Left ventricle myocardium inferior (tissue), 1 donor: ENCODE measurements at places on chromosomes 7 and 10.

- peak; percentile 60 for DNase-seq
These were observed 144.5 kb downstream of the RNF216 start for GRCh38 chr7:5636914-5637313.

DNA sequence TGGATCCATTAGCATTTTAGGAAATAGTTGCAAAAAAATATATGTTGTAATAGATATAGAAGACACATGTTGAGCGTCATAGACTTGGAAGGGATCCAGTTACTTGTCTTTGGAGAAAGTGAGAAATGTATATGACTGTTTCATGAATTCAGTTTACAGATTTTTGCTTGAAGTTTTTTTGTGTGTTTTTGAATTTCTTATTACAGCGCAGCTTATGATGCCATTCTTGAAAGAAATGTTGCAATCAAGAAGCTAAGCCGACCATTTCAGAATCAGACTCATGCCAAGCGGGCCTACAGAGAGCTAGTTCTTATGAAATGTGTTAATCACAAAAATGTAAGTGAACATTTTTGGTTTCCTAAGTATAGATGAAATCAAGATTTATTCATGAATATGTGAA, 98.2 kb downstream of the MAPK8 start:
- DNase-seq: no peak

DNA sequence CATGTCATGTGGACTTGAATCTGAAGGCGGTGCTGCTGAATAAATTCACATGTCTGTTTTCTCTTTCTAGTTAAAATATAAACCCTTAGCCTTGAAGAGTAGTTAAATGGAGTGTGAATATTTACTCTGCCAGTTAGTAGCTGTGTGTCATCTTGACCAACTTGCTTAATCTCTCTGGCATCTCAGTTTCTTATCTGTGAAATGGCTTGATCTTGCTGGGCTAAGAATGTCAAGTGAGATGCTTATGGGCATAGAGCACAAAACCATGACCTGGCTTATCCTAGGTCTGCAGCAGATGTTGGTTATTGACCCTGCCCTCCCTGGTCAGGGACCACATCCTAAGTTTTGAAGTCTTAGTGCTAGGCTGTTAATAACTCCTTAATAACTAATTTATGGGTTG, 16.6 kb downstream of the ARID5B start:
- DNase-seq: no peak

DNA sequence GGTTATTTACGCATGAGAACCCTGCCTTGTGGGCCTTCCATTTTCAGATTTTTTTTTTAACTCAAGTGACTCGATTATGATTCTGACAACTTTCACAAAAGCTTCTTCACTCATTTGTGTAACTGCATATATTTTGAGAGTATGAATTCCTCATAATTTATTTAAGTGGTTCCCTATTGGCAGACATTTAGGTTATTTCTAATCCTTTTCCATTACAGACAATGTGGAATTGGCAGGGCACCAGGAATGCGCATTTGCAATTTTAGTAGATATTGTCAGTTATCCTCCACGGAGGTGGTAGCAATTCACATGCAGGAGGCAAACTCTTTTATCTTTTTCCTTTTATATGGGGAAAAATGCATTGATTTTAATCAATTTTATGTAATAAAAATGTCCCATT, 2.5 kb downstream of the TMEM176B start:
- DNase-seq: no peak

DNA sequence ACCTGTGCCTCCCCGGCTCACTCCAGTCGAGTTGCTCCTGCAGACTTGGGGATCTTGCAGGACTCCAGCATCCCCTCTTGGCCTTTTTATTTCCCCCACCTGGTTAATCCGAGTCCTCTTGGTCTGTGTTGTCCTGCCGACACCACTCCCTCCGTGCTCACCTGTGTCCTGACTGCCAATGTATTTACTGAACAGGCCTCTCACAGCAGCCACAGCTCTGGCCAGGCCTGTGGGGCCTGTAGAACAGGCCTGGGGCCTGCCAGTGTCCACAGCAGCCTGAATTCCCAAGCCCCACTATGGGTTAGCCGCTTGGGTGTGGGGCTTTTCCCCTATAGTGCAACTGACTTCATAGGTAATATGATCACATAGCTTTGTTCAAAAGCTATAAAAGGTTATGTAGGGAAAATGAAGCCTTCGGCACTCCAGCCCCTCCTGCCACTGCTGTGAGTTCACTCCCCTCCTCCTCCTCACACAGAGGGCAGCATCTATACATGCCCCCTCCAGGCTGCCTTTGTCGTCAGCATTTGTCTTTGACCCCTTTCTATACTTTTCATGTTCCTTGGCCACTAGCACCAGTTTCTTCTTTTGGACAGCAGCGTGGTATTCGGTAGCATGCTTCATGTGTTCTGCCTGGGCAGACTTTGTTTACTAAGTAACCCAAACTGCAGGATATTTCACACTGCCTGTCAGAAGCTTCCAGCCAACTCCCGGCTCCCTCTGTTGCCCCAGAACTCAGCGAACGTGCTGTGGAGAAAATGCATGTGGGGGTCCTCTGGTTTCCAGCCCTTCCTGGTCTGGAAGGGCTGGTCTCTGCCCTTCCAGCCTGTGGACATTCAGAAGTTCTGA, 46.1 kb downstream of the ZNF467 start:
- no peak for DNase-seq

GRCh38 chr10:103622935-103623574, 129.6 kb downstream of the NEURL1 start:
- no peak for DNase-seq

DNA sequence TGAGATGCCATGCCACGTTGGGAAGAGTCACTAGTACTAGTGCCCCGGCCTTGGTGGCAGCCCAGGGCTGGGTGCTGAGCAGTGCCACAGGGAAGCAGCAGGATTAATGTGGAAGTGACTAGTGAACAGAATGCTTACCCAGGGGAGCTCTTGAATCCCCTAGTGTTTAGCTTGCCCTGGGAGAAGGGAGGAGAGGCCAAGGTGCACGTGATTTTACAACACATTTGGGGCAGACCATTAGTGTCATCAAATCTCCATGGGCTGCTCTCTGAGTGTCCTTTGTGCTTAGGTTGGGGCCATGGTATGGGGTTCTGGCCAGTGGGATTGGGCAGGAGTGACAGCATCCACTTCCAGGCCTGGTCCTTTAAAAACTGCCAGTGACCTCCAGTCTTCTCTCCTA, 37.5 kb downstream of the ARHGAP22 start:
- no peak for DNase-seq

DNA sequence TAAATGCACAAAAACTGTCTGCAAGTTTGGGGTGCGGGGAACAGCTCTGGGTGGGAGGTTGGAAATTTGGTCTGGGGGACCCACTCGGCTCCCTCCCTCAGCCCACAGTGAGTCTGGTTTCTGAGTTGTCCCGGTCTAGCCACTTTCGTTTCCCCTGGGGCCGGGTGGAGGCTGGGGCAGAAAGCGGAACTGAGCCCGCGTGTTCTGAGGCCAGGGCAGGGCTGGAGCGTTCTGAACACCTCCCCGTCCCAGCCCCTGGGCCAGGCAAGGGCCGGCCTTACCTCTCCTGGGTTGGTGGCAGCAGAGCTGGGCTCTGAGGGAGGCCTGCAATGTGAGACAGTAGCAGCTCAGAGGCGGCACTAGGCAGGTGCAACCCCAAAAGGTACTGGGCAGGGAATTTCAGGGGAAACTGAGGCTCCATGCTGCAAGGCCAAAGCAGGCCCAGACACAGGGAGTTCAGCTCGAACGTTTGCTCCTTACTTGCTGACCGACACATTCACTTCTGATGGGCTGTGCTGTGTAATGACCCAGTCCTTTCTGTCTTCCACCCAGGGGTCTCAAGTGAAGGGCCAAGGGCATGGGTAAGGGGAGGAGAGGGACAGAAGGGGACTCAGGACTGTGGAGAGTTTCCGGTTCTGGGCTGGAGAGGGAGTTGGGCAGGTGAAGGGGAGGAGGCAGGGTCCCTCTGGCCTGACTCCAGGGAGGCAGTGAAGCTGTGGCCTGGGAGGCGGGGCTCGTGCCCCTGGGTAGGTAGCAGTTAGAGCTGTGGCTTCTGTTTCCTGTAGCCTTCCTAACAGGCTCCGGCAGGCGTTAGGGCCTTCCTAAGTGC, 3.0 kb downstream of the IRF5 start:
- peak; percentile 66 for DNase-seq

DNA sequence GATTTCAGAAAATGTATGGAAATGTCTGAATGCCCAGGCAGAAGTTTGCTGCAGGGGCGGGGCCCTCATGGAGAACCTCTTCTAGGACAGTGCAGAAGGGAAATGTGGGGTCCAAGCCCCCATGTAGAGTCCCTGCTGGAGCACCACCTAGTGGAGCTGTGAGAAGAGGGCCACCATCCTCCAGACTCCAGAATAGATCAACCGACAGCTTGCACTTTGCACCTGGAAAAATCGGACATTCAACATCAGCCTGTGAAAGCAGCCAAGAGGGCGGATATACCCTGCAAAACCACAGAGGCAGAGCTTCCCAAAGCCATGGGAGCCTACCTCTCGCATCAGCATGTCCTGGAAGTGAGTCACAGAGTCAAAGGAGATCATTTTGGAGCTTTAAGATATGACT, 14.3 kb downstream of the RPEL1 start:
- no peak for DNase-seq

GRCh38 chr10:2358586-2358985, 621.3 kb upstream of the ADARB2 start:
- DNase-seq: no peak

GRCh38 chr7:152579070-152579469, 96.9 kb downstream of the XRCC2 start:
- DNase-seq: no peak

DNA sequence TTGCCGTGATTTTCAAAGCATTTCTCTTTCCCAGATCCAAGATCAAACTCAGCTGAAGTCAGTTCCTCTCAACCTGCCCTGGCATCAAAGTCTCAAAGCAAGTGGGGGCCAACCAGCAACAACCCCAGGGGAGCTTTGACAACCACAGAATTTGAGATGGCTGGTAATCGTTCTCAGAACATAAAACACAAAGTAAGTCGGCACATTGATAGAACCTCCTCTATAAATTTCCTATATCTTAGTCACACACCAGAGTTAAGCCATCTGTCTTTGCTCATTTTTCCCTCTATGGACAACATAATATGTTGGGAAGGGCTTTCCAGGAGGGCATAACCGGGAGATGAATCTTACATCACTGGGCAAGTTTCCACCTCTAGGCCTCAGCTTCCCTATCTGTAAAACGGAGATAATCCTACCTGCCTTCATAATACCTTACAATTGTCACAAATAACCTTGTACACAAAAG, 1.2 kb upstream of the DNAJC9 start:
- no peak for DNase-seq

- DNase-seq: no peak
These were observed 18.6 kb downstream of the MLXIPL start for GRCh38 chr7:73605601-73606220.

- no peak for DNase-seq
These were observed 5.4 kb downstream of the RELN start for GRCh38 chr7:103984050-103984449.

- DNase-seq: peak; percentile 84
These were observed 95.0 kb upstream of the SLC26A5 start for GRCh38 chr7:103541026-103541425.
